ENCODE measurements at places on chromosomes 3 and 15.

DNA sequence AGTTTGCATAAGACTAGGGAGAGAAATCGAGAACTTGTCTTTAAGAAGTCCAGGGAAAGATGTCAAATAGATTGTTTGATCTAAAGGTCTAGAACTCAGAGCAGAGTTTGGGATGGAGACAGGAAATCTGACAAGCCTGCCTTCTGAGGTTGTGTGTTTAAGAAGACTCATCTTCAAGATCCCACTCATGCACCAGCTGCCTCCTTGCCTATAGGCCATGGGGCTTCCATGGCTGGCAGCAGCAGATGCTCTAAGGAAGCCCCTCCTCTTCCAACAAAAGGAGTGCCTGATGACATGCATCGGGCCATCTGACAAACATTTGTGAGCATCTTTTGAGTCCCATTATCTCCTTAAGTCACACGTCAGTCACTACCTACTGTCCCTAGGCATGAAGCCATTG lies 47.4 kb downstream of the WNT5A start:
- no peak for DNase-seq

GRCh38 chr3:122023335-122023910 lies 1.4 kb upstream of the ILDR1 start:
- DNase-seq = no peak

DNA sequence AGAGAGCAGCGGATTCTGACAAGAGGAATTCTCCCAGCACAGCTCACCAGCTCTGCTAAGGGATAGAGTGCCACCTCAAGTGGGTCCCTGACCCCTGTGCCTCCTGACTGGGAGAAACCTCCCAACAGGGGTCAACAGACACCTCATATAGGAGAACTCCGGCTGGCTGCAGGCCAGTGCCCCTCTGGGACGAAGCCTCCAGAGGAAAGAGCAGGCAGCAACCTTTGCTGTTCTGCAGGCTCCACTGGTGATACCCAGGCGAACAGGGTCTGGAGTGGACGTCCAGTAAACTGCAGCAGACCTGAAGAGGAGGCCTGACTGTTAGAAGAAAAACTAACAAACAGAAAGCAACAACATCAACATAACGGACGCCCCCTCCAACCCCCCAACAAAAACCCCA lies 31.3 kb upstream of the FGF12 start:
- DNase-seq = no peak

DNA sequence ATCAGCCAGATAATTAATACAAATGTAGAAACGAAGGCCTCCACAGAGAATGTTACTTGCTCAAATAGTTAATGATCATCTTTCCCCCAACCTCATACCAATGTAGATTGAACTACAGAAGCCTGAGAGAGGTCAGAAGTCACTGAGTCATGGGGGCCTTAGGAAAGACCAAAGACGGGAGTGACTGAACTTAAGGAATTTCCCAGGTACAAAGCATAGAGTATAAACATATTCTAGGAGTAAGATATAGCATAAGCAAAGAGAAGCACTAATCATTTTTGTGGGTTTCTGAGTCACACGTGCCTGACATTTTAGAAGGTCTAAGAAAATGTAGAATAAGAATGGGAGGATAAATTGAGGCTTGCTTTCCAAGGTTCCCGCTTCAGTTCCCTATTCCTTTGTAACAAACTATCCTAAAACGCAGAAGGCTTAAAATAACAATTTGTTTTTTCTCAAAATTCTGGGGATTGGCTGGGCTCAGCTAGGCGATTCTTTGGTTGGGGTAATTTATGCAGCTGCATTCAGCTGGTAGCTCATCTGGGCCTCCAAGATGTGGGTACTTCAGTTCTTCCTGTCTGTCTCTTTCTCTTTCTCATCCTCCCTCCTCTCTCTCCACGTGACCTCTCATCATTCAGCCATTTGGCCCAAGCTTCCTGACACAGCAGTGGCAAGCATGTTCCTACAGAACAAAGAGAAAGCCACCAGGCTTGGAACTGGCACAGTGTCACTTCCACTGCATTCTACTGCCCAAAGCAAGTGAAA lies 422.6 kb downstream of the FOXP1 start:
- DNase-seq = no peak

- DNase-seq = no peak
Measured at GRCh38 chr3:71653414-71653807, 69.9 kb upstream of the FOXP1 start.

GRCh38 chr3:49173116-49173791 lies 1.9 kb downstream of the KLHDC8B start:
- DNase-seq = no peak

GRCh38 chr15:48285329-48286214 lies 45.7 kb upstream of the DUT start:
- peak; percentile 11 for DNase-seq

- no peak for DNase-seq
Measured at GRCh38 chr3:31906182-31906581, 74.9 kb downstream of the OSBPL10 start.

- no peak for DNase-seq
Measured at GRCh38 chr3:32104492-32104891, 1.9 kb upstream of the GPD1L start.

DNA sequence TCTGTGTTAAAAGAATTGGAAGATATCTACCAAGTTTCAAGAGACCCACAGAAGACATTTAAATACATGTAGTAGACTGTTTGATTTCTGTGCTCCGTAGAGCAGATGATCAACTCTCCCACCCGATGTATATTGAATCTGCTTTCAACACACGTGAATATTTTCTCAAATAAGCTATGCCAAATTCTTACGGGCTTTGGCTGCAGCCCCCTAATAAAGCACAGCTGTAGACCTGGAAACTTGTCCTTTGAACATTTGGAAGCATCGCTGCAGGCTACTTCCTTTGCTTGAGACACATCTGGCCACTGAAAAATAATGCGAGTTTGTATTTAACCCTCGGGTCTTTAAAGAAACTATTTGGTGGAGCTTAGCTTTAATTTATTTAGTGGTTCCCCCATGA lies 98.3 kb upstream of the SELENOK start:
- no peak for DNase-seq

GRCh38 chr3:22216601-22217000 lies 465.6 kb upstream of the ZNF385D start:
- no peak for DNase-seq

- no peak for DNase-seq
Measured at GRCh38 chr15:75672646-75673425, 25.1 kb downstream of the SNX33 start.

- no peak for DNase-seq
Measured at GRCh38 chr15:56616551-56616950, 116.8 kb downstream of the ZNF280D start.

DNA sequence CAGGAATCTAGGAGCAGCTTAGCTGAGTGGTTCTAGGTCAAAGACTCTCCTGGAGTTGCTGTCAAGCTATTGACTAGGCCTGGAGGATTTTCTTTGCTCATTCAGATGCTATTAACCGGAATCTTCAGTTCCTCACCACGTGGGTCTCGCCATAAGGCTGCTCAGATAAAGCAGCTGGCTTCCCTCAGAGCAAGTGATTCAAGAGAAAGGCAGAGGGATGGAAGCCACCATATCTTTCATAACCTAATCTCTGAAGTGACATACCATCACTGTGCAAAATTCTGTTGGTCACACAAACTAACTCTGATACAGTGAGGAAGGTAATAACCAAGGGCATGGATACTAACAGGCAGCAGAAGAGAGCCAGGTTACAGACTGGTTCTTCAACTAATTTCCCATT lies 72.7 kb upstream of the FLNB start:
- DNase-seq = no peak

GRCh38 chr15:52343831-52344230 lies 48.2 kb upstream of the MYO5C start:
- no peak for DNase-seq

- no peak for DNase-seq
Measured at GRCh38 chr15:85578941-85579701, 198.7 kb downstream of the AKAP13 start.

- DNase-seq = no peak
Measured at GRCh38 chr3:108089579-108089978, 1.3 kb downstream of the CD47 start.

GRCh38 chr3:68207327-68207726 lies 552.9 kb upstream of the SUCLG2 start:
- no peak for DNase-seq

- no peak for DNase-seq
Measured at GRCh38 chr3:158711886-158712285, 20.4 kb downstream of the RARRES1 start.

DNA sequence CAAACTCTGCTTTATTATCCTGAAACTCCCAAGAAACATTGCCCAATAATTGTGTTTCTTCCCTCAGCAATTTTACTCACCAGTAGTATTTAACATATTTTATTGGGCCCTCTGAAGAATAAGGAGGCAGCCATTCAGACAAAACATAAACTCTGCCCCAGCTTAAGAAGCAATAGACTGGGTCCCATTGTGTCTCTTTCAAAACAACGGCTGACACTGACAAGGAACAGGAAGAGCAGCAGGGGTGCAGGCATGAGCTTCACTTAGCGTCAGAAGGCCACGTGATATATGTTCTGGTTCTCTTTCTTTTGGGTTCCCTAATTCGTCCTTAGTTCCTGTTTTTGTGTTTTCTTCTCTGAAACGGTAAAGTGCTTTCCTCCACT lies 242.3 kb downstream of the FHIT start:
- DNase-seq = no peak

GRCh38 chr15:79432345-79433275 lies 474 bp downstream of the MINAR1 start:
- DNase-seq = no peak

DNA sequence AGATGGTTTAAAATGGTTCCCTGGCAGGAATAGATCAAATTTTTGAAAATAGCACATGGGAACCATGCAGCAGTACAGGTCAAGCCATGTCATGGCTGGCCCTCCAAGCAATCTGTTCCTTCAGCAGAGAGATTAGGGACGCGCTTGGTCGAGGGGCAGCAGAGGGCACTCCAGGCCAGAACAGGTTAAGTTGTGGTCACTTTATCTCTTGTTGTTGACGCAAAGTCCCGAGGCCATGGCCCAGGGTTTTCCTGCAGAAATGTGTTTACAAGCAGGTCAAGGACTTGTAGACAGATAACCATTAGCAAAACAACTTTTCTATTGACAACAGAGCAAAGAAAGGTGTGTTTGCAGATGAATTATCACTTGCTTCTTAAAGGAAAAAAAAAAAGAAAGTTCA lies 570.0 kb upstream of the NR2F2 start:
- DNase-seq = no peak

DNA sequence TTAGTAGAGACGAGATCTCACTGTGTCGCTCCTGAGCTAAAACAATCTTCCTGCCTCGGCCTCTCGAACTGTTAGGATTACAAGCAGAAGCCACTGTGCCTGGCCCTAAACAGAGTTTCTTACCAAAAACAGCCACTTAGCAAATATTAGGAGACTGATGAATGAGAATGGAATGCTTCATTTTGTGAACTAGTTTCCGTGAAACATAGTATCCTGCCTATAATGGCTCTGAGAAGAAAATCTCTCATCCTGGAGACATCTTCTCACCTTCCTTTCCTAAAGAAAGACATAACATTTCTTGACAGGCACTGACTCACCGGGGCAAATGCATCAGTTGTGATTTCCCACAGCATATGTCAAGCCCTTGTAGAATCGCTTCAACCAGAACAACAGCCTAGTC lies 44.9 kb downstream of the GJD2 start:
- DNase-seq = no peak

GRCh38 chr15:64017591-64018163 lies 28.6 kb downstream of the DAPK2 start:
- no peak for DNase-seq

GRCh38 chr3:169699536-169700050 lies 36.1 kb upstream of the MECOM start:
- DNase-seq = no peak

- DNase-seq = no peak
Measured at GRCh38 chr3:5275529-5275928, 88.0 kb downstream of the EDEM1 start.
